ENCODE measurements at places on chromosomes 11 and 22.
A peak's percentile ranks its signal among the peaks of the same experiment; 100 is the strongest.

- DNase-seq, result no peak
Observed at GRCh38 chr11:61516191-61516590, 7.6 kb downstream of the LRRC10B start.

GRCh38 chr11:34680206-34680605 is 59.3 kb downstream of the EHF start:
- DNase-seq, result no peak

GRCh38 chr11:74650498-74650897 is 58.1 kb downstream of the POLD3 start:
- peak; percentile 79 for DNase-seq

GRCh38 chr11:124716591-124716990 is 23.2 kb upstream of the NRGN start:
- DNase-seq, result peak; percentile 44

DNA sequence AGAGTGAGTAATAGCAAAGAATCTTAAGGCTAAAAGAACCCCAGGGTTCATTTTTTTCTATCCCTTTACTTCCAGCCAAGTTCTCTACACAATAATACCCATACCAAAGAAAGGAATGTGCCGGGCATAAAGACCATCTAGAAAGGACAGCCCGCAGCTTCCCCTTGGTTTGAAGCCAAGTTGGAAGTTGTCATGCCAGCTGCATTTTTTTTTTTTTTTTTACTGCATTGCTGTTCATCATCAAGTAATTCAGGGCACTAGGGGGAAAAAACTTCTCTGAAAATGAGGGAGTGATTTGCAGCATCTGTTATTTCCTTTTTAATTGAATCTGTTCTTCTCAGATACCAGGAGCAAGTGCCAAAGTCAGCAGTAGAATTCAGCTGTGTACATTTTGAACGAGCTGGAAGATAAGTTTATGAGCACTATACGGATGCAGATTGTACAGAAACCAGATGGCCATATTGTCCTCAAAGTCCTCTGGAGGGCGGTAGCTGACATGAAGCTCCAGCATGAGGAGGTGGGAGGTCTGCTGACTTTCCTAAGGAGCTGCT is 56.4 kb downstream of the UBASH3B start:
- peak; percentile 25 for DNase-seq

- no peak for DNase-seq
Observed at GRCh38 chr22:38219632-38220031, 17.8 kb downstream of the MAFF start.

DNA sequence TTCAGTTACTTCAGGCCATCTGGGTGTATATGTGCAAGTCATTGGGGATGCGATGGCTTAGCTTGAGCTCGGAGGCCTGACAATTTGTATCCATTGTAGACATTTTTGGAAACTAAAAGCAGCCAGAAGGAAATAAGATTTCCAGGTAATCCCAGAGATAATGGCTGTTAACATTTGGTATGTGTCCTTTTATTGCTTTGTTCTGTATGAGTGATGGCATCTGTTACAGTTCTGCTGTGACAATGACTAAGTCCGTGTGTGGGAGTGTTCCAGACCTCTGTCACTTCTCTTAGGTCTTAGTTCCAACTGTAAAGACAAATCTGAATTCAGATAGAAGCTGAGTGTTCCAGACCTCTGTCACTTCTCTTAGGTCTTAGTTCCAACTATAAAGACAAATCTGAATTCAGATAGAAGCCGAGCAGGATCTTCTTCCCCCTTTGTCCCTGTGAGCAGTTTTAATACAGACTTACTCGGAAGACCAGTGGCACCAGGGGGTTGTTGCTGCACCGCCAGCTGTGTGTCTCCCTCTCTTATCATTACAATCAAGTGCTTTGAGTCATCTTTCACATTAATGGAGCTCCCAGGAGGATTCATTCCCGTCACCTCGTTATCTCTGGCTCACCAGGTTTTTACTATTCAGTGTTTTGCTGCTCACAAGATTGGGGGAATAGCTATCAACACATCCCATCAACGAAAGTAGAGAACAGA is 190.9 kb upstream of the SORL1-AS1 start:
- DNase-seq, result no peak

- no peak for DNase-seq
Observed at GRCh38 chr11:120105576-120105975, 32.3 kb downstream of the TRIM29 start.

DNA sequence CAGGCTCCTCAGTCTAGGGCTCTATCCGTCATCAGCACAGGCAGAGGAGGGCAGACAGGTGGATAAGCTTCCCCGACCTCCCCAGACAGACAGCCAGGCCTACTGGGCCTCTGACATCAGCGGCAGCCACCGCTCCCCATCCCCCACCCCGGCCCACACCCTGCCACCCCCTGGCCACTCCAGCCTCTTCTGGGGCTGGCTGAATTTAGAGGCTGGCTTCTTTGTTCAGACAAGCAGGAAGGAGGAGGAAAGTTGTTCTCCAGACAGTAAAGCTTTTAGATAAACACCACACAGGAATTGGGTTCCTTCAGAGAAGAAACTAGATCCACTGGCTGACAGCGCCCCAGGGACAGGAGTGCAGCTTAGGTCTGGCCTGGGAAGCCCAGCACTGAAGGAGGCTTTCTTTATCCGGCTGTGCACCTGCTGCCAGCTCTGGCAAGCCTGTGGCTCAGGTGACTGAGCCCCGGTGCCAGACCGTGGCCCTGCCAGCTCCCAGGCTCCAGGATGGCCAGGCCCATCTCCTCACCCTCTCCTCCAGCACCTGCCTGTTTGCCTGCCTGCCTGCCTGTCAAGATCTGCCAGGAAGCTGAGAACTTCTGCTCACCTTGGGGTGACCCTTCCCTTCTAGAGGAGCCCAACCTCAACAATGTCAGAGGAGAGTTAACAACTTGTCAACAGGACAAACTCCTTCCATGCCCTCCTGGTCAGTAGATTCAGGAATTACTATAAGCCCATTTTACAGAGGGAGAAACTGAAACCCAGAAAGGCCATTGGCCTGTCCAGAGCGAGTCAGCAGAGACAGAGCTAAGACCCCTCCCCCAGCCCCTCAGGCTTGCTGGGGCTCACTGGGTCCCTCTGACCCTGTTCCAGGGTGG is 44.0 kb upstream of the KLHL35 start:
- no peak for DNase-seq

DNA sequence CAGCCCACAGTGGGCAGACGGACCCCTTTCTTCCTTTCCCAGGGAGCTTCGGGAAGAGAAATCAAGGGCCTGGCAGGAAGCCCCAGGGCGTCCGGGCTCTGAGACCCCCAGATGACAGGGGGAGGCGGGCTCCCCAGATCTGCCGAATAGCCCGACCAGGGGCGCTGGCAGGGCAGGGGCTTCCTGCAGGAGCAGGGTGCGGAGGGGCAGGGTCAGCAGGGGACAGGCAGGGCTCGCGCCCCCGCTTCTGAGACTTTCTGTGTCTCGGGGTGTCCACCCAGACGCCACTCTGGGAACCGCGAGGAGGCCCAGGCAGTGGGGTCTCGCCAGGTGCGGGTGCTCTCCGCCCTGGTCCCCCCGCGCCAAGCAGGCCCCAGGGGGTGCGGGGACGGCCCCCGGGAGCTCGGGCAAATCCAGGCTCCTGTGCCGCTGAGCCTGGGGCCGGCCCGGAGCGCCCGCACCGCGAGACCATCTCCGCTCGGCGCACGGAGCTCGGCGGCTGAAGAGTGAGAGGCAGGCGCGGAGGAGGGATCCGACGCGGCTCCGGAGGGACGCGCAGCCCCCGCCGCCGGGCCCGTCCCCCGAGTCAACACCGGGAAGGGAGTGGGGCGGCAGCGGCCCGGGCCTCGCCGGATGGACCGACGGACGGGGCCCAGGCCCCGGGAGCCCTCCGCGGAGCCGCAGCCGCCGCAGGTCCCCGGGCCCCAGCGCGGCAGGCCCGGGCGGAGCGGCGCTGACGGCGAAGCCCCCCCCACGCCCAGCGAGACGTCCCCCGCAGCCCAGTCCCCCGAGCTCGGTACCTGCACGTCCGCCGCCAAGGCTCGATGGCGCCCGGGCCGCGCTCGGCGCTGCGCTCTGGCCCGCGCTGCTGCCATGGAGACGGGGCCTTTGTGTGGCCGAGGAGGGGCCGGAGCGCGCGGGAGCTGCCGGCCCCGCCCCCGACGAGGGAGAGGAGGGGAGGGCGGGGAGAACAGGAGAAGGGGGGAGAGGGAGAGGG is at the start of gene PLXNB2:
Gene PLXNB2 (minus strand): TSS at position 894 of the 997 bp plus-strand sequence. CDS start 17,062 bp downstream, outside the sequence.
- peak; percentile 57 for DNase-seq

- DNase-seq, result no peak
Observed at GRCh38 chr22:22752556-22753477, 108.4 kb downstream of the GGTLC2 start.

DNA sequence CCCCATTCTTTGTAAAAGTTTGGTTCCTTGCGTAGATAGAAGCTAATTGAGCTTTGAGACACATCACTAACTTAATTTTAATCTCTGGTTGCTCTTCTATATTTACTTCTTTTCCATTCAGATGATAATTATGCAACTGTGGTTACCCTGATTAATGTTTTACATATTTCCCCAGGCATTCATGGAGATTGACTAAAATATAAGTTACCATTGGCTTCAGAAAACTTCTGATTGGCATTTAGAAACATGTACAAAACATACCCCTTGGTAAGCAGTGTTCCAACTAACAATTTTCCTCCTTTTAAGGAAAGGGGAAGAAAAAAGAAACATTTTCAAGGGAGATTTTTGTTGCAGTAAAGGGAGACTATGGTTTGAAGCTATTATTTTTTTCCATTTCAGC is 43.9 kb downstream of the FAT3 start:
- peak; percentile 8 for DNase-seq

GRCh38 chr11:87076874-87077429 is 39.2 kb downstream of the TMEM135 start:
- DNase-seq, result no peak

GRCh38 chr11:66851698-66852465 is 5.0 kb upstream of the LRFN4 start:
- no peak for DNase-seq

- DNase-seq, result no peak
Observed at GRCh38 chr11:125532668-125533067, 36.6 kb upstream of the FEZ1 start.

- no peak for DNase-seq
Observed at GRCh38 chr11:115705200-115705599, 201.0 kb upstream of the CADM1 start.

DNA sequence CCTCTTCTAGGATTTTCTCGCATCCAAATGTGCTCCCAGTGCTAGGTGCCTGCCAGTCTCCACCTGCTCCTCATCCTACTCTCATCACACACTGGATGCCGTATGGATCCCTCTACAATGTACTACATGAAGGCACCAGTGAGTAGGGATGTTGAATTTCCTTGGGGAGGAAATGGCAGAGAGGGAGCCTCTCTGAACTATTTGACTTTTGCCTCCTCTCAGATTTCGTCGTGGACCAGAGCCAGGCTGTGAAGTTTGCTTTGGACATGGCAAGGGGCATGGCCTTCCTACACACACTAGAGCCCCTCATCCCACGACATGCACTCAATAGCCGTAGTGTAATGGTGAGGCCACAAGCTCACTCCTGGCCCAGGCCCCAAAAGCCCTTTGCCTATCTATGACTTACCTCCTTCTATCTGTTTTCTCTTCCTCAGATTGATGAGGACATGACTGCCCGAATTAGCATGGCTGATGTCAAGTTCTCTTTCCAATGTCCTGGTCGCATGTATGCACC is 2.5 kb downstream of the TAF10 start:
- DNase-seq, result no peak

DNA sequence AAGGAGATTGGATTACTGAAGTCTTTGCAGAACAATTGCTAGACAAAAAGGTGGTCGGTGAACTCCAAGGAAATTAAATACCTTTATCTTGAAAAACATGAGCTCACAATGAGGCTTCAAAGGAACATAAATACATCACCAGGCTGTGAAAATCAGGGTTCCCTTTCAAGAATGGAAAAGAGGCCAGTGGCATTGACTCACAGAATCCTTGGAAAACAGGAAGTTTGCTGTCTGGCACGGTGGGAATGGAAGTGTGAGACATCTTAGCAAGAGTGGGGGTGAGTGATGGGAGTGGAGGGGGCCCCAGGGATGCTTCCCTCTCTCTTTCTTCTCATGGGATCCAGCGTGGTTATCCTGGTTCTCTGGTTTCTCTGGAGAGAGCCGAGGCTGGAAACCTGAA is 48.9 kb upstream of the TBCEL start:
- no peak for DNase-seq

DNA sequence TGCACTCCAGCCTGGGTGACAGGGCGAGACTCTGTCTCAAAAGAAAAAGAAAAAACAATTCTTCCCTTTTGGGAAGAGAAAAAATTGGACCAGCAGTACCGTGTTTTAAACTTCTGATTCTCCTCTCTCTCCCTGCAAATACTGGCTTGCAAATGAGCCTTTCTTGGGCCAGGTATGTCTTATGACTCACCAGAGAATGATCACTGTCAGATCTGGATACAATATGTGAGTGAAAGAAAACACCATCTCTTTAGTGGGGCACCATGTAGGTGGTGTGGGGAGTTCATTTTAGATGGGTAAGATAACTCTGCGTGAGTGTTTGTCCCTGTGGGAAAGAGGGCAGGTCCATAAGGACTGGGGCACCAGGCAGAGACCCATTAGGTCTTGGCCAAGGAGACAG is 2.4 kb upstream of the SCGB2A2 start:
- no peak for DNase-seq

DNA sequence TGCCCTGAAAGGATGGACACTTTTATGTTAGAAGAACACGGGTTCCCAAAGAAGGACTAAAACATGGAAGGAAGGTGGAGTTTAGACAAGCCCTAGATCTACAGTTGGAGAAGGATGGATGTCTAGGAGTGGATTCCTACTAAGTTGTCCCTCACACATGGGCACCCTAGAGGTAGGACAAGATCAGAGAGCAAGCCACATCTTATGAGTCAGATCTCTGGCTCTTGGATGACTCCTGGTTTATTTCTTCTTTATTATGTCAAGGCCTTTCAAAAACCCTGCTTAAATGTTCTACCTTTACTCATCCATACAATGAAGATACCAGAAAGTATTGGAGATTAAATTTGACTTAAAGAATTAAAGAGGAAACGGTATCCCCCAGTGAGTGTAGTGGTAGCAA is 34.4 kb downstream of the PRCP start:
- DNase-seq, result no peak

DNA sequence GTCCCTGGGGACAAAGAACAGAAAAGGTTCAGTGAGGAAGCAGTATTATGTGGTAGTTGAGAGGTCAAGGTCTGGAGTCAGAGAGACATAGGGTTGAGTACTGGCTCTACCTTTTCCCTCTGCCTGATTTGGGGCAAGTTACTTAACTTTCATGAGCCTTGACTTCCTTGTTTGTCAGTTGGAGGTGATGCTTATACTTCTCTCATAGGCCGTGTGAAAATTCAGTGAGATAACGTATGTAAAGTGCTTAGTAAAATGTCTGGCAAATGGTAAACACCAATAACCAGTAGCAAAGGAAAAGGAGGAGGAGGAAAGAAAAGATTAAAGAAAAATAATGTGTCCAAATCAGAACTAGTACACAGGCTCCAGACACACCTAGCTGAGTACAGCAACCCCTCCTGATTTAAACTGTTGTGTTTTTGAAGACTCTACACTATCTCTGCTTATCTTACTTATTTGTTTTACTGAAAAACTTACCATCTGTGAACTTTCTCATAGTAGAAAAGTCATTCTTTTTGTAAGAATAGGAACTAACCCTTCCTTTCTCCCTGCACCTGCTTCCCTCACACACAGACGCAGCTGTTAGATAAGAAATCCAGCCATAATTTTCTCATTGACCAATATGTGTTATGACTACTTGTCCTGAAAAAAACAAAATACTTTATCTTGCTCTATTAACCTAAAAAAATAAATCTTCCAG is 126.9 kb downstream of the CD44 start:
- DNase-seq, result no peak

GRCh38 chr22:44625421-44625760 is 76.6 kb upstream of the PRR5 start:
- DNase-seq, result no peak

GRCh38 chr22:35634015-35634414 is 14.2 kb upstream of the APOL6 start:
- no peak for DNase-seq
